ENCODE measurements at places on chromosomes 7 and 10. TPM values are rescaled to one million over a fixed set of nuclear protein-coding genes. Genes with fewer than 3 reads are reported as not detected.

- DNase-seq: no peak
Measured at GRCh38 chr10:11058965-11059364, 41.3 kb downstream of the CELF2 start.

The RBM20 gene
- 34.3 TPM for polyA plus RNA-seq

DNA sequence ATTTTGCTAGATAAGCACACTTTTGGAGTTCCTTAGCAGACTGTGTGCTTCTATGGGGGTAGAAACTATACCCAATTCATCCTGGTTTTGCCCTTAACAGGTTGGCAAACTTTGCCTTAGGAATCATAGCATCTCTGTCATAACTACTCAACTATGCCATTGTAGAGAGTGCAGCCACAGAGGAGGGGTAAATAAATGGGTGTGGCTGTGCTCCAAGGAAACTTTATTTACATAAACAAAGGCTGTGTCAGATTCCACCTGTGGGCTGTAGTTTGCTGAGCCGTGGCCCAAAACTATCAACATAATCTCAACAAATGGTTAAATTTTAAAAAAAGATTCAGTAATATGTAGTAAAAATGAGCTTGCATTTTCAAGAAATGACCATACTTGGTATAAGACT lies 51.6 kb upstream of the LAMB1 start:
- no peak for DNase-seq

DNA sequence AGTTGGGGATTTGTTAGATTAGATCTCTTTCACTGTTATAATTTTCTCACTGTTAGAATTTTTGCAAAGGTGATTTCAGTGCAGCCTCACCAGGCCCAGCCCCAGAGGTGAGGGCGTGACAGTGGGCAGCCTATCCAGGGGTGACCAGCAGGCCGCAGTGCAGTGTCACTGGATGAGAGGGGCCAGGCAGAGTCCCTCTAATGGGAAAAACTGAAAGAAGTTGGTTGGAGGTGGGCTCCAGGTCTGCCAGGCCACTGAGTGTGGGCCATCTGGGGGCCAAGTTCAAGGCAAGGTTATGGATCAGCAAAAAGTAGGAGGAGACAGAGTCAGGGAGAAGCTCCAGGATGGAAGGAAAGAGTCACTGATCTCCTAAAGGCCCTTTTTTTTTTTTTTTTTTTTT lies 90.5 kb upstream of the SDK1 start:
- no peak for DNase-seq

DNA sequence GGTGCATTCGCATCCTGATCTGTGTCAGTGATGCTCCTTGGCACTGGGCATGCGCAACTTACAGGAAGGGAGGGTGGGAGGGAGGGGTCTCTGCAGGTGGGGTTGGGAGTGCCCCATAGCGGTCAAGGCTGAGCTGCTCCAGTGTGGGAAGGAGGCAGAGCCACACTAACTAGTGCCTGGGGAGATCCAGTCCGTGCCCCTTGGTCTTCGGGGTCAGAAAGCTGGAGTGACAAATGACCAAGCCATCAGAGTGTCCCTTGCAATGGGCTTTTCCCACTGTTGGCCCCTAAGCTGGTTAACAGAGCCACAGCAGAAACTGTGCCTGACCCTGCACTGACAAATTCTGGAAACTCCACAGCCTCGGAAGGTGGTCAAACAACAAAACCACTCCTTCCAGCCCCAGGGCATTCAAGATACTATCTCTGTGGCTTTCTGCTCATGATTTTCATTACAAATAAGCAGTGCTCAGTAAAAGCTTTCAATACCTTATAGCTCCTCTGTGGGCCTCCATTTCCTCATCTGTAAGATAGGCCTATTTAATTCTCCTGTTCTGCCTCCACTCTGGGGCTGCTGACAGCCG lies 138.1 kb upstream of the UNC5B start:
- DNase-seq: no peak

The PRSS37 gene
- polyA plus RNA-seq: not detected

DNA sequence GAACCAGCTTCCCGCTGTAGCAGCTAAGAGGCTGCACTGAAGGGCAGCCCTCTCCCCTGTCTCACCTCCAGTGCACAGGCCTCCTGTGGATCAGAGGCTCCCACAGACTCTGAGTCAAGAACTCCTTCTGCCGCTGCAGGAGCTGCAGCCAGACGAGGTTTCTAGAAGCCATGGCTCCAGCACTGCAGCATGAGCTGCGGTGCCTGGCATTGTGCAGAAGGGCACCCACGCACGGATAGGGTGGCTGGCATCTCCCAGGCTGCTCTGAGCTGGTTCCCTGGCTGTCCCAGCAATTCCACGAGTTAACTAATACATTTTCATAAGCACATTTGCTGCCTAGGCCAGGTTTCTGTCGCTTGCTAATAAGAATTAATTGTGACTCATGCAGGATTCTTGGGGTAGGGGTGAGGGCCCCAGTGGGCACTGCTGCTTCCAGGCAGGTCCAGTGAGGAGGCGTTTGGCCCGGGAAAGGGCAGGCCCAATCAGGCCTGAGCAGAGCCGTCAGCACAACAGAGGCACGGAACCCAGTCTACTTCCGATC lies 594.2 kb downstream of the DNAJB6 start:
- no peak for DNase-seq

DNA sequence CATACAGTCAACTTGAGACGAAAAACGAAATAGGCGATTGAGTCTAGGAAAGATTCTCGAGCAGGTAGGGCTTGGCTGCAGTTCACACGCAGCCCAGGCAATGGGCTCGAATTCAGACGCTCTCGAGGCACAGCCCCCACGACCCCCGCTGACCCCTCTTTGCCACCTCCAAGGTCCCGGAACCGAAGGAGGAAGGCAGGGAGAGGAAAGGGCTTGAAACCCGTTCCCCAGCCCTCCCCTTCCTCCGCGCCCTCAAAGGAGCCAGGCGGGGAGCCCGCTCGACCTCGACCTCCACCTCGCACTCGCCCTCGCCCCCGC lies 441 bp downstream of the CCDC186 start:
- DNase-seq: no peak

DNA sequence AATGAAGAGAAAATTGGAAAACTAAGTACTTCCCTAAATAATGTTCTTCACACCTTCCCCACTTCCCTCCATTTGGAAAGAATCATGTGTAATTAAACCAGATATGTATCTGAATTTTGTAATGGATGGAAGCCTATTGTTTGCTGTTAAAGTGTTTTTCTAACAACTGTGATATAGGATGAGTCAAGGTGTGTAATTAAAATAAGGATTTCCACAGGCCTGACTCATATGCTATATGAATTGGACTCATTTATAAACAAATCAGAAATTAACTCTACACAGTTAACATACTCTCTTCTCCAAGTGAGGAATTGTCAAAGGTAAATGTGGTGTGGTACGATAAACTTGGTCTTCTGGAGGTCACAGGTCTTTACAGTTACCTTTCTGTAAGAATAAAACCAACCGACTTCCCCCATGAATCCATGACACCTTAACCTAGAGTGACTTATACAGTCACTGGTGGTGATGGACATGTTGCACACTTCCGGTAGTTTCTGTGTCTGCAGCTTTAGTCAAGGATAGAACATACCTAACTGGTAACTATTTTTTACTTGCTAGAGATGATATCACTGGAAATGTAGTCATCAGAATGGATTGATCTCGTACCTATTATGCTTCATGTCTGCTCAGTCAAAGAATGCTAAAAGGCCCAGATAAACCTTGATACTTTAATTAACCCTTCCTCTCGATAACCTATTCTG lies 12.8 kb downstream of the PNLIPRP3 start:
- no peak for DNase-seq

DNA sequence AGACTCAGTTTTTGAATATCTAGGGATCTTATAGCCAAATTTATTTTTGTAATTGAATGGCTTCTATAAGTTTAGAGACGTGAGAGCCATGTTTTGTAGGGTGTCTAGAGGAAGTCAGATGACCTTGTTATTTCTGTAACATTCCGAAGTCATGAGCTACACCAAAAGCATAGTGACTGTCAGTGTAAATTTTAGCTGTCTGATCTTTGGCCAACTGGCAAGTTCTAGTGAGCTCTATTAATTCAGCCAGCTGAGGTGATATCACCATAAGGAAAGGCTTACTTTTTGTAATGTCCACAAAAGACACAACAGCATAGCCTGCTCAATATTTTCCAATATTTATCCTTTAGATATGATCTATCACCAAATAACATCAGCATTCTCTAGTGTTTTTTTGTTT lies 9.9 kb upstream of the NT5C3A start:
- no peak for DNase-seq

GRCh38 chr7:151847681-151848081 lies 29.2 kb downstream of the PRKAG2 start:
- peak; percentile 27 for DNase-seq

DNA sequence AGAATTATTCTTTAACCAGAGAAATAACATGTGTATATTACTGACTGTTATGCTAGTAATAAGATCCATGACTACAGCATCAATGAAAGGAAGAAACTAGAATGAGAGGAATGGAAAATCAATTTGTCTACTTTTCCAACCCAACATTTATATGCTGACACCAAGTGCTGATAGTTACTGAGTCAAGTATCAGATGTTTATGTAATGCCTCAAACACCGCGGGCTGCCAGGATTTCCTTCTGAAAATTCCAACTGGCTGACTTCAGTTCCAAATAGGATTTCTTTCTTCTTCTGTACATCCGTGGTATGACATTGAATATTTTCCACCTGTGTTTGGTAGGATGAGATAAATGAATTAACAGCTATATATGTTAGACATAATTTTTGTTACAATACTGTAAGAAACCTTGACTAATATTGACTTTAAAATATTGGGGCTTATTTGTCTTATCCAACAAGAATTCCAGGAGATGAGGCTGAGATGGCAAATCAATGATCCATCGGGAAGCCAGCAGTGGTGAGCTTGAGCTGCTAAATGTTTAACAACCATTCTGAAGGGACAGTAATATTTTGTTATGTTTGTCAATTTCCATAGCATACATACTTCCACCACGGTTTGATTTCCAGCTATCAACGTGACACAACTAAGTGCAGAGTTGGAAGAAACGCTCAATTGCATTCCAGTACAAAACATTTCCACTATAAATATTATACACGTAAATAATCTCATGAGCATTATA lies 435.2 kb upstream of the AUTS2 start:
- DNase-seq: no peak

The PTF1A gene
- polyA plus RNA-seq: not detected

DNA sequence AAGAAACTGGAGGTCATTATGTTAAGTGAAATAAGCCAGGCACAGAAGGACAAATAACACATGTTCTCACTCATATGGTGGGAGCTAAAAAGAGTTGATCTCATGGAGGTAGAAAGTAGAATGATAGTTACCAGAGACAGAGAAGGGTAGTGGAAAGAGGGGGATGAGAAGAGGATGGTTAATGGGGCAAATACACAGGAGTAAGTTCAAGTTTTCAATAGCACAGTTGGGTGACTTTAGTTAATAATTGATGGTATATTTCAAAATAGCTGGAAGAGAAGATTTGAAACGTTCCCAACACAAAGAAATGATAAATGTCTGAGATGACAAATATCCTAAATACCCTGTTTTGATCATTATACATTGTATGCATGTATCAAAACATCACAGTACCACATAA lies 261.8 kb downstream of the THSD7A start:
- DNase-seq: no peak

- DNase-seq: peak; percentile 77
Measured at GRCh38 chr10:97179731-97180362, 5.9 kb downstream of the SLIT1 start.

DNA sequence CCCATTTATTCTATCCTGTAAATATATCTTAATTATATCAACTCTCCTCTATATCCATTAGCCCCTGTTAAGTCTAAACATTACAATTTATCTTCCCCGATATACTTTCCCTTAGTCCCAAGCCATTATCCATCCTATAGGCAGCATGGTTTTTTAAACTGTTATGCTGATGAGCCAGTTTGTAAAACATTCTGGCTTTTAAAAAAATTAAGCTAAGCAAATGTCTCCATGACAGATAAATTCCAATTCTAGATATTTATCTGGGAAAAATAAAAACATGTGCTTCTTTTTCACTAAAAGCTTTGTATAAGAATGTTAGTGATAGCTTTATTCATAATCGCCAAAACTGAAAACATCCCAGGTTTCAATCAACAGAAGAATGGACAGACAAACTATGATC lies 183.2 kb upstream of the GNAI1 start:
- no peak for DNase-seq

The ELAPOR2 gene
- polyA plus RNA-seq: 5.3 TPM

The GNG11 gene
- 43.8 TPM for polyA plus RNA-seq

The PBLD gene
- 2.4 TPM for polyA plus RNA-seq

The CYP2C19 gene
- polyA plus RNA-seq: 0.05 TPM

The FIGNL1 gene
- 3.4 TPM for polyA plus RNA-seq

The FBXO24 gene
- 0.27 TPM for polyA plus RNA-seq

DNA sequence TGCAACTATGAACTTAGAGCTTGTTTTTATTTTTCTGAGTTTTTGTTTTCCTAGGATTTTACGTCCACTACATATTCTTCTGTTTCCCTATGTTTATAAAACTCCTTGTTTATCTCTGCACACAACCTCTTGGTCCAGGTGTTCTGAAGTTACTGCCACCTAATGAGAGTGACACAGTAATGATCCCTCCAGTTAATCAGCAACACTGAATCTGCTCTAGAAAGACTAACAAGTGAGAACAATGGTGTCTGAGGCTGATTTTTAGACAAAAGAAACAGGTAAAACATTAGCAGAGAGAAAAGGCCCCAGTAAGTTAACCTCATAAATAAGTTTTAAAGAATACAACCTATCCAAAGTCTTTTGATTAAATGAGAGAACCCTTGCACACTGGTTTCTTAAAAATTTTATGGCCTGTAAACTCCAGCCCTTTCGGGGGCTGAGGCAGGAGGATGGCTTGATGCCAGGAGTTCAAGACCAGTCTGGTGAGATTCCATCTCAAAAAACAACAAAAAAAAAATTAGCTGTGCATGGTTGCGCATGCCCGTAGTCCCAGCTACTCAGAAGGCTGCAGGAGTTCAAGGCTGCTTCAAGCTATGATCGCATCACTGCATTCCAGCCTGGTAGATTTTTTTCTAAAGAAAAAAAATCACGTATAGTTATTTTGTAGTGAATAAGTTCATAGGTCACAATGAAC lies 397.6 kb downstream of the MAGI2 start:
- no peak for DNase-seq

DNA sequence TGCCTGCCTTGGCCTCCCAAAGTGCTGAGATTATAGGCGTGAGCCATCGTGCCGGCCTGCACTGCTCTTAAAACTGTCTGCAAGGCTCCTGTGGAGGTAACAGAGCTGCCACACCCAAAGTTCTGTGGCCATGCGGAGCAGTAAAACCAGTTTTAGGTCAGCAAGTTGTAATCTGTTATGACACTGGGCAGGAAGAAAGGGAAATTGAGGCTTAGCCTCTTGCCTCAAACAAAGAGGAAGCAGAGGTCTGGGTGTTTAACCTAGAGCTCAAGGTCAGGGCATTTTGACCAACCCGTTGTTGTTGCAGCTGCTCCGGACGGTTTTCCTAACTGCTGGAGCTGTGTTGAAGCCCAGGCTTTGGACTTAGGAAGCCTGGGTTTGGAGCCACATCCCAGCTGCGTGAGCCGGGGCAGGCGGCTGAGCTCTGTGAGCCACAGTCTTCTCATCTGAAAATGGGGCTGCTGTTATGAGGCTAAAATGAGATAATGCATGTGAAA lies 7.4 kb upstream of the RRP12 start:
- DNase-seq: no peak

GRCh38 chr10:37015498-37015897 lies 109.9 kb upstream of the ANKRD30A start:
- no peak for DNase-seq
